ENCODE measurements at places on chromosomes 2 and 18.

DNA sequence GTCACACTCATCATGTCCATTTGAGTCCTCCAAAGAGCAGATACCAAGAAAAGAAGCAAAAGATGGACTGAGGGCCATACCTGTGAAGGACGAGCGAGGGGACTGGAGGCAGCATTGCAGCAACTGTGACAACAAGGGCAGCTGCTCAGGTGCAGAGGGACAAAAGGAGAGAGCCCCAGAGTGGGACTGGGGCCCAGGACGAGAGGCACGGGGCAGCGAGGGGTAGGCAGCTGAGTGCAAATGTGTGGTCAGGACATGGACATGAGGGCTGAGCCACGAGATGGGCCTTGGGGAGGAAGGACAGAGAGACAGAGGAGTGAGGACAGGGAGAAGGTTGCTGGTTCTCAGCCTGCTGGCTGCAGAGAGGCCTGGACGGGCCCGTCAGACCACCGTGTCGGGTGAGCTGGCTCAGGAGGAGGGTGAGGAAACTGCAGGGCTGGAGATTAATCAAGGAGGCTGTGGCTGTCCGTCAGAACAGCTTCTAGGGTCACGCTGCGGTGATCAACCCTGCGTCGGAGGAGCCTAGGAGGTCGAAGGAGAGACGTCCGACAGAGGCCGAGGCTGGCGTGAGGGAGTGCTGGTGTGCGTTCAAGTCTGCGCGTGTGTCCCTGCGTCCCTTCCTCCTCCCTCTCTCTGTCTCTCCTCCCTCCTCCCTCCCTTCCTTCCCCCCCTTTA, 206.8 kb upstream of the HDAC4 start:
- DNase-seq, result no peak

GRCh38 chr2:195021711-195022507, 635.1 kb upstream of the SLC39A10 start:
- no peak for DNase-seq

- DNase-seq, result no peak
These were observed 42.4 kb upstream of the NABP1 start for GRCh38 chr2:191635333-191636234.

DNA sequence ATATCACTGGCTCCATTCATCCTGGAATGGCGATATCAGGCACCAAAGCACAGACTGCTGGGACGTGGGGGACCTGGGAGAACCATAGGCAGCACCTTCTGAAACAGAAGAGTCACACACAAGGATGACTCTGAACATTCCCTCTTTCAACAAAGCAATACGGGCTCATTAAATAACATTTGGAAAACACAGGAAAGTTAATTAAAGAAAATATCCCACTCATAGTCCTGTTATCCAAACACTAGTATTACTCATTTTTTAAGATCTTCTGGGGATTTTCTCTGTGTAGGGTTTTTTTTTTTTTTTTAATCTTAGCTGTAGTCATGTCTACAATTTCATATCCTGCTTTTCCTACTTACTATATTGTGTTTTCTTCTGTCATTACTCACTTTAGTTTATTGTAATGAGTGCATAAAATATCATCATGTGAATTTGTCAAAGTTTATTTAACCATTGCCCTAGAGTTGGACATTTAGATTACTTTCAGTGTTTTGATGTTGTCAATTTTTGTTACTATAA, 70.0 kb upstream of the SP3 start:
- no peak for DNase-seq

DNA sequence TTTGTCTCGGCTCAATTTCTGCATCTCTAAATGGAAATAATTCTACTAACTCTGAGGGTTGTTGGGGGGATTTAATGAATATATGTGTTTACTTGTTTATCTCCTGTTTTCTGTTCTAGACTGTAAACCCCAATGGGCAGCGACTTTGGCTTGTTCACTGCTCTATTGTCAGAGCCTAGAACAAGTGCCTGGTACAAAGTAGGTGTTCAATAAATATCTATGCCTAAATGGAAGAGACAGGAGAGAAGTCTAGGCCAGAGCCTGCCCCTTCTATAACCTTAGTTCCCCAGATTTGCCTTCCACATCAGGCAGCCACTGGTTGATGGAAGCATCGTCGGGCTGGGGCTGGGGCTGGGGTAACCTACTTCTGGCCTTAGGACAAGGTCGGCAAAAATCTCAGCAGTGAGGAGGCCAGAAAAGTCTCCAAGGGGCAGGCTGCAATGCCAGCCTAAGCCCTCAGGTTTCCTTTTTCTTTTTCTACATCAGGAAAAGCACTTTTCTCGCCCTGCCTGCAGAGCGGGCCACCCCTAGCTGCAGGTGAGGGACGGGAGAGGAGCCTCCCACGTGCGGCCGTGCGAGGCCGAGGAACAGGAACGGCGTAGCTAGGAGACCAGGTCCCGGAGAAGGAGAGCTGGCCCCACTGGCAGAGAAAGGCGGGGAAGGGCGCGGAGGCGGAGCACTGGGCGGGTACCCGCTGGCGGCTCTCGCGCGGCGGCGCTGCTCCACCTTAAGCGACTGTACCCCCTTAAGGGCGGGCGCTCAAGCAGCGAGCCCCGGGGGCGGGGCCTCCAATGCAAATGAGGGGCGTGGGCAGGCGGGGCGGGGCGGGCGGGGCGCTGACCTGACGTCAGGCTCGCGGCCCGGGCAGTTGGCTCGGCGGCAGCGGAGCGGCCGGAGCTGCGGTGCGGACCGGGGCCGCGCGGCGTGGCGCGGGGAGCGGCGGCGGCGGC, at the start of gene CNNM4:
Gene CNNM4, plus strand, starts transcription at position 867 of the 950 bp plus-strand sequence. CDS start 98 bp downstream, outside the sequence.
- peak; percentile 93 for DNase-seq

DNA sequence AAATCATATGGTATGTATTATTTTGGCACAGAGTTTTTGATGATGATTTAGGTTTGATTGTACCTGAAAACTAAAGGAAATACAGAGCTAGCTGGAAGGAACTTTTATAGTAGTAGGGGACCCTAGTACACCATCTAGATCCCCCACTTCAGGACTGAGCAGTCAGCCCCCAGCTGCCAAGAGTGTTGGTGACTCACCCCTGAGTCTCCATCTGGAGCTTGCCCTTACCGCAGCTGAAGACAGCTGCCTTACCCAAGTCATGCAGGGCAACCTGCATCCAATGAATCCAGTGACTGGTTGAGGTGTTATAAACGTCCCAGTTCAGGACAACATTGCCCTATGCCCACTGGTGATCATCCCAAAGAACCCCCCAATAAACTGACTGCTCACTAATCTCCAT, 15.3 kb downstream of the PMS1 start:
- no peak for DNase-seq

- DNase-seq, result no peak
These were observed 1848.6 kb upstream of the CELF4 start for GRCh38 chr18:39414009-39414700.

- DNase-seq, result no peak
These were observed 185.1 kb downstream of the SCG2 start for GRCh38 chr2:223416815-223417610.

DNA sequence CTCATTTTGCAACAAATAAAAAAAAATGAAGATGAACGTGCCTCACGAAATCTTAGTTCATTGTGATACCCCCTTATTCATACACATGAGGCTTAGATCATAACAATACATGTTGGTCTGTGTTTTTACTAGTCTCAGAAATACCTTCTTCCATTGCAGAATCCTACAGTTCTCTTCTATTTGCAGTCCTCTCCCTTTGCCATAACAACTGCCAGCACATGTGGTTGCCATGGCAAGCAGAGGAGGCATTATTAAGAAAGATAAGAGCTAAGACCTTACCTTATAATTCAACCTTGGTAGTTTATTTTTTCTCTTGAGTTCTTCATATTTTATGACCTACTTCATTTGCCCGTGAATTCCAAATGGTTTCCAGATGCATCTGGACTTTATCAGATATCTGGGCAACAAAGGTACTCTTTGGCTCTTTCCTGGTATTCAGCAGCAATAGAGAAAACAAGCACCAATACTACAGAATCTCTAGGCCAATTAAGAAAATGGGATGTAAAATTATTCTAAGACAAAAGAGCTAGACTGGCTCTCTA, 524.0 kb downstream of the CMPK2 start:
- no peak for DNase-seq
